ENCODE measurements at places on chromosomes 3 and 15. TPM values are rescaled to one million over a fixed set of nuclear protein-coding genes. Genes with fewer than 3 reads are reported as not detected.

The SEMA3F gene
- 6.6 TPM for total RNA-seq

The GHSR gene
- not detected for total RNA-seq

The GNAT1 gene
- not detected for total RNA-seq

The GPR149 gene
- not detected for total RNA-seq

The CD200 gene
- 0.15 TPM for total RNA-seq

The APOD gene
- total RNA-seq: not detected
